ENCODE measurements at places on chromosomes 3 and 15. TPM values are rescaled to one million over a fixed set of nuclear protein-coding genes. Genes with fewer than 3 reads are reported as not detected.

Gene TNFSF10
- total RNA-seq = 45.3 TPM

Gene RHOV
- total RNA-seq = not detected

- peak; percentile 44 for DNase-seq
Measured at GRCh38 chr3:124860599-124860998, 26.6 kb downstream of the ITGB5 start.

DNA sequence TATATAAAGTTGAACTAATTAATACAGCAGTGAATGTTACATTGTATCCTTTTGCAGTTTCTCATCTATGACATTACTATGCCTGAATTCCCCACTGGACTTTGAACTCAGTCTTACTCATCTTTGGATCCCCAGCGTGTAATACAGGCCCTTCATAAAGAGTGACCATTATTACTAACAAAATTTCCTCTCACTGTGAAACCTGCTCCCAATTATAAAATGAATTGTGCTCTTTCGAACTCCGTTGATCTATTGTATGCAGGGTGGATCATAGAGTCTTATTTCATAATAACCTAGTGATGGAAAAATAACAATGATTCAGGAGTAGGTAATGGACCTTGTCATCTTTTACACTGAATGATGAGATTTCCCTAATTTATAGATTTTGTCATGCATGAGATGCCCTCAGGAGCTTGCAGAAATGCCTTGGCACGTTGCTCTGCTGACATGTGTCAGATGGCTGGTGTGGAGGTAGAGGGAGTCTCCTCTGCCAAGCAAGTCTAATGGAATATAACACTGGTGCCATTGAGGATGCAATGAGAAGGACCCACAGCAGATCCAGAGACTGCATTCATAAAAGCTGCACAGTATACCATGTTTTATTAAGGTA lies 25.5 kb downstream of the B3GNT5 start:
- DNase-seq = no peak

Measured in left lobe of liver (tissue), 2 donors.